ENCODE measurements at places on chromosomes 16 and 17.

- no peak for DNase-seq
Observed at GRCh38 chr17:74512624-74513091, 18.6 kb downstream of the CD300LB start.

DNA sequence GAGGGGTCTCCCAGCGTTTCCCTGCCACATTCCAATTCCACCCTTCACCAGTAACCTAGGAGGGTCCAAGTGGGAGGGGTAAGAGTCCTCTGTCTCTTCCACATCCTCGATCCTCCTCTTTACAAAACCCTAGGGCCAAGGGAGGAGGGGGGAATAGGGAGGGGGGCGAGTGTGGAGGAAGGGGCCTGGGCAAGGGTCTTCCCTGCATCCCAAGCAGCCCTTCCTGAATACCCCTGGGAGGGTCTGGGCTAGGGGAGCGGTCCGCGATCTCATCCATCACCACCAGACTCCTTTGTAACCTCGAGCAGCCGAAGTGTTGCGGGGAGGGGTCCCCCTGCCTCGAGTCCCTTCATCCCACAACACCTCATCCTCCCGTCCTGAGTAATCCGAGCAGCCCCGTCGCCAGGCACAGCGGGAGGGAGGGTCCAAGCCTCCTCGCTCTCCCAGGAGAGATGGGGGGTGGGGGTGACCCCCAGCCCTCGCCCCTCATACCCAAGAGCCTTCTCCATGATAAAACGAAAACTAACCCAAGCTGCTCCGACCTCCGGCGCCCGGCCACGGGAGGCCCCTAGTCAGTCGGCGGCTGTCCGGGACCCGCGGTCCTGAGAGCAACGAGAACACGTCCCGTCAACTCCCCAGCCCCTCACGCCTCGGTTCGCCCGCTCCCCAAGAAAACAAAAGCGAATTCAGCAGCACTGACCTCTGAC lies 502 bp downstream of the SMPD3 start:
- no peak for DNase-seq

DNA sequence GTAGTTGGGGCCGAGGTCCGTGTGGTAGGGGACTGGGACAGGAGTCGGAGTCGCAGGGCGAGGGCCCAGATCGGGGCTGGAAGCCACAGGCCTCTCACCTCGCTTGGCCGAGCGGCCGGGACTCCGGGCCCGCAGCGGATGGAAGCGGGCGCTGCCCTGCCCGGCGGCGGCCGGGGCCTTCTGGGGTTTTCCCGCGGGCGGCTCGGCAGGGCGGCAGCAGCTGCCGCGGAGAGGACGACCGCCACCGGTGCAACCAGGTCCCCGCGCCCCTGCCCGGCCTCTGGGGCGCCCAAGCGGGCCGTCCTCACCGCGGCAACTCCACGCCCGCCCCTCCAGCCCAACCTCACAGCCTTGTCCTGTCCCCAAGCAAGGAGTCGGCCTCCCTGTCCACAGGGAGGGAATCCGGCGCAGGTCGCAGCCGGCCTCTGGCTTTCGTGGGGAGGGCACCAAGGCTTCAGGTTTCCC lies 15.6 kb upstream of the UTP6 start:
- DNase-seq, result no peak

GRCh38 chr17:57035971-57036481 lies 49.0 kb upstream of the AKAP1 start:
- DNase-seq, result no peak

DNA sequence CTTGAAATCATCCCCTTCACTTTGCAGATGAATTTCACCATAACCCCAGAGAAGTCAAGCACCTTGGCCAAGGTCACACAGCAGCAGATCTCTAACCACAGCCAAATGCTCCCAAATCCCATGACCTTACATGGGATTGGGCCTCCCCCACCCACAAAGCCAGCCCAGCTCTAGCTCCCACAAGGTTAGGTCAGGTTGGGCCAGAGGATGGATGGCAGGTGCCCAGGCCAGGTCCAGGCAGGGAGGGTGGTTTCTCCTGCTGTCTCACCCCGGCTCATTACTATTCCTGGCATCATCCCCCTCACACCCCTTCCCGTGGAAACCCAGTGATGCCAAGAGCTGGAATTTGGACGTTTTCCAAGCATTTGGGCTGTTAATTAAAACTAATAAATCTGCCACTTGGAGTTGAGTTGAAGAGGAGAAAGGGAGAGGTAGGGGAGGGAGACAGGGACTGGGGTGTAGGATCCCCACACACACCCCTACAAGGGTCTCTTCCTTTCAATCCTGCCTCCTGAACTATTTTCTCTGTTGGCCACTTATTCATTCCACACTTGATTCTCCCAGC lies 181.6 kb downstream of the TMEM132E start:
- DNase-seq, result no peak

- DNase-seq, result no peak
Observed at GRCh38 chr17:39745335-39746144, 7.8 kb downstream of the GRB7 start.

- DNase-seq, result no peak
Observed at GRCh38 chr16:70526403-70526802, 2.8 kb downstream of the SF3B3 start.

DNA sequence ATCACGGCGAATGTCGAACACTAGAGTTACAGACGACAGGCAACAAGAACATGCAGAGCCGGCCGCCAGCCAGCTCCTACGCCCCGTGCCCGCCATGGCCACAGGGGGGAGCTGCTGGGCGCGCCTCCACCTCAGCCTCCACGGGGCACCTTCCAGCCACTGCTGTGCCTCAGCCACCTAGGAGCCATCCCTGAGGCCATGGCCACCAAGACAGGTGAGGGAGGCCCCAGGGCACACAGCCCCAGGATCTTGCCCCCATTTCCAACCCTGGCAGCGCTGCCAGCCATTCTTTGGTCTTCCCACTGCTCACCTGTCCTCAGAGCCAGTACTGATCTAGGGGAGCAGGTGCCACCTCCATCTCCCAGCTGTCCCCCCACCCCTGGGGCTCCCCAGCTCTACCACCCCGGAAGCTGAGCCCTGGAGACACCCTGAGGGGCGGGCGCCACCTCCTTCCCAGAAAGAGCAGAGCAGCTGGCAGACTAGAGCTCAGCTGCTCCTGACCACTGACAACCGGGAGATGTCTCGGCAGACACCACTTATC lies 11.8 kb downstream of the GNPTG start:
- DNase-seq, result no peak

DNA sequence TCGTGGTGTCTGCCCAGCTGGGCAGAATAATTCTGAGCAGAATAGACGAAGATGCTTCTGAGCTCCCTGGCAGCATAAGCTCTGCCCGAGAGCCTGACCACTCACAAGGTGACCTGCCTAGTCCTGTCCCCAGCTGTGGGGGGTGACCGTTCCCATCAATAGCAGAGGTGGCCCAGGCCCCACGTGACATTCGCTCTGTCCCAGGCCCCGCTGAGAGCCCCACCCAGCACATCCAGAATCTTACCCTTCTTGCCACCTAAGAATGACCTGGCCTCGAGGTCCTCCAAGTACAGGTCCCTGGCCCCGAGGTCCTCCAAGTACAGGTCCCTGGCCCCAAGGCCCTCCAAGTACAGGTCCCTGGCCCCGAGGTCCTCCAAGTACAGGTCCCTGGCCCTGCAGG lies 695 bp upstream of the TMEM204 start:
- DNase-seq, result no peak

DNA sequence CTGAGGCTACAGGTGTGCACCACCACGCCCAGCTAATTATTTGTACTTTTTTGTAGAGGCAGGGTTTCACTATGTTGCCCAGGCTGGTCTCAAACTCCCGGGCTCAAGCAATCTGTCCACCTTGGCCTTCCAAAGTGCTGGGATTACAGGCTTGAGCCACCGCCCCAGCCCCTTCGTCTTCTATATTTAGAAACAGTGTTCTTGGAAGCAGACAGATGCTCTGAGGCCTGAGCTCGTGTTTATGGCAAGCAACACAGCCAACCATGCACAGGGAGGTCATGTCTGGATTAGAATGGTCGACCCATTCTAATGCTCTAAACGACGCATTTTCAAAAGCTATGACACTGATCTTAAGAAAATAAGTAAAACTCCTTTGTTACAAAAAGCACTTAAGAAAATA lies 16.6 kb downstream of the TMEM204 start:
- DNase-seq, result no peak

GRCh38 chr17:68878226-68878885 lies 76.8 kb downstream of the ABCA8 start:
- DNase-seq, result no peak

DNA sequence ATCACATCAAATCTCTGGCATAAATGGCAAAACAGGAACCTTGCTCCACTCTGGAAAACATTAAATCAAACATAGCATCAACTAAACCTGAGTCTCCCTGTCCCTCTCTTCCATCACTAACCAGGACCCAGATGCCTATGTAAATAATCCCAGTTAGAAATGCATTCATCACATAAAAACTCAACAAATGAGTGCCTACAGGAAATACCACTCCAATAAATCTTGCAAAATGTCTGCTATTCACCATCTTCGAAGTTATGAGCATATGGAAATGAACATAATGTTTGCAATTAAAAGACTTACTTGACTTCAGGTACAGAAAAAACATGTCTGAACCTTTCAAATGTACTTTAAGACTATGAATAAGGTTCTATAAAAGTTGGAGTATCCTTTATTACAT lies 425.0 kb downstream of the CDH11 start:
- no peak for DNase-seq

DNA sequence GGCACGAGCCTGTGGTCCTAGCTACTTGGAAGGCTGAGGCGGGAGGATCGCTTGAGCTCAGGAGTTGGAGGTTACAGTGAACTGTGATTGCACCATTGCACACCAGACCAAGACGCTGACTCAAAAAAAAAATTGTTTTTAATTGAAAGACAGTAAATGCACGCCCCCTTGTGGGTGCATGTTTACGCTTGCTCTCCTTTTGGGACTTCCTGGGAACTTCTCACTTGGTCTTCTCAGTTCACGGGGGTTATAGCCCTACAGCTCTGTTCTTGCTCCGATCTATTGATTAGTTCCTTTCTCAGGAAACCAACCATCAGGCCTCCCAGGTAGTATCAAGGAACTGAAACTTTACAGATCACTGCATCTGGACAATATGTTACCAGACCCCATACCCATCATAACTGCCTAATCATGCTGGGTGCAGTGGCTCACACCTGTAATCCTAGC lies 14.2 kb upstream of the RIPOR1 start:
- peak; percentile 60 for DNase-seq

DNA sequence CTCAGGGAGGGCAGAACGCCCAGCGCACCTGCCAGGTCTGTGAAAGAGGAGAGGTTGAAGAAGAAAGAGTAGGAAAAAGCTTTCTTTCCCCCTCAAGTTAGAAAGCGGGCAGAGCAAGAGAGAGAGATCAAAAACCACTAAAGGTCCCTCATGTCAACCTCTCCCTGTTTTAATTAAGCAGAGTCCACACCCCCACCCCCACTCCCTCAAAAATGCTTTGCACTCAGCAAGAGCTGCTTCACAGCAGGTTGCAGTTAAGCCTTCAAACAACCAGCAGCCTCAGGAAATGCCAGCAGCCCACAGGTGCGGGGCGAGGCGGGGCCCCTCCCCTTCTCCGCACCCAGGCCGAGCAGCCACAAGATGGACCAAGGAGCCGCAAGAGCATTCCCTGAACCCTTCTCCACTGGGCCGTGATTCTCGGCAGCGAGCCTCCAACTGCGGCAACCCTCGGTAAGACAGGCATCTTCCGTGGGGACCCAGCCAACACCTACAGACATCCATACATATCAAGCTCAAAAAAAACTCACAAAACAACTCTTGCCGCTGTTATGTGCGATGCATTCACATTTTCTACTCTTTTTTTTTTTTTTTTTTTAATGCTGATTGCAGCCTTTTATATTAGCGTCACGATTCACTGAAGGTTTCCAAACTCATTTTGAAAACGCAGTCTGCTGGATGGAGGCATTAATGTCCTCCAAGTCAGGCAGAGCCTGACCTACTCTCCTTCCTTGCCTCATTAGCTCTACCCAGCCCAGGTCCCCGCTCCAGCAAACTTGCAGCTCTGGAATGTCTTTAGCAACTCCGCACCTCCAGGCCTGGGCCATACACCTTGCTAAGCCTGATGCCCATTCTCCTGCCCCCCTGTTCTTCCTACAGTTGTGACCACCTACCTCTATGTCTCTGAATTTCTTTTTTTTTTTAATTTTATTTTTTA lies 66.1 kb downstream of the AXIN2 start:
- DNase-seq, result no peak

GRCh38 chr16:31365131-31365865 lies 10.3 kb downstream of the ITGAX start:
- no peak for DNase-seq

- no peak for DNase-seq
Observed at GRCh38 chr16:87575027-87575804, 27.1 kb upstream of the JPH3 start.

- peak; percentile 83 for DNase-seq
Observed at GRCh38 chr16:59060207-59060606, 326.1 kb upstream of the GOT2 start.

- no peak for DNase-seq
Observed at GRCh38 chr17:82627405-82627804, 20.8 kb downstream of the WDR45B start.

GRCh38 chr17:39666601-39667261 lies 1.5 kb upstream of the PNMT start:
- DNase-seq, result no peak

DNA sequence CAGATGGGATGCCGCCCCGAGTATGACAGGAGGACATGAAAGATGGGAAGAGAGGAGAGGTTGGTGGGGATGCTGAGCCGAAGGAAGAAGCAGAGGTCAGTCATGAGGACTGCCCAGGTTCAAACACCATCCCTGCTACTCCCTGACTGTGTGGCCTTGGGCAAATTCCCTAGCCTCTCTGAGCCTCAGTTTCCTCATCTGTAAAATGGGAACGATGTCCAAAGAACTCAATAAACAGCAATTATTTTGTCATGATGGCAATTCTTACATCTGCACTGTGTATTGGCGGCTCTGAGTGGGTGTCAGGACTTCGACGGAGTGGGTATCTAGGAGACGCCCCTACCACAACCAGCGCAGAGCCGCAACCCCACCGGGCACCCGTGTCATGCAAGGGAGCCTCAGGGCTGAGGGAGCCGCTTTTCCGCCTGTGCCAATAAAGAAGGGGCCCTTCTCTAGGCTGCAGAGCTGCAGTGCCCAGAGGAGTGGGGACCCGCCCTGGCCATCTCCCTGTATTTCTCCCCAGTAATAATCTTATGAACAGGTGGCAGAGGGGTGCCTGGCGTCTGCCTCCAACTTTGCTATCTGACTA lies 173.2 kb downstream of the ZNF423 start:
- no peak for DNase-seq

DNA sequence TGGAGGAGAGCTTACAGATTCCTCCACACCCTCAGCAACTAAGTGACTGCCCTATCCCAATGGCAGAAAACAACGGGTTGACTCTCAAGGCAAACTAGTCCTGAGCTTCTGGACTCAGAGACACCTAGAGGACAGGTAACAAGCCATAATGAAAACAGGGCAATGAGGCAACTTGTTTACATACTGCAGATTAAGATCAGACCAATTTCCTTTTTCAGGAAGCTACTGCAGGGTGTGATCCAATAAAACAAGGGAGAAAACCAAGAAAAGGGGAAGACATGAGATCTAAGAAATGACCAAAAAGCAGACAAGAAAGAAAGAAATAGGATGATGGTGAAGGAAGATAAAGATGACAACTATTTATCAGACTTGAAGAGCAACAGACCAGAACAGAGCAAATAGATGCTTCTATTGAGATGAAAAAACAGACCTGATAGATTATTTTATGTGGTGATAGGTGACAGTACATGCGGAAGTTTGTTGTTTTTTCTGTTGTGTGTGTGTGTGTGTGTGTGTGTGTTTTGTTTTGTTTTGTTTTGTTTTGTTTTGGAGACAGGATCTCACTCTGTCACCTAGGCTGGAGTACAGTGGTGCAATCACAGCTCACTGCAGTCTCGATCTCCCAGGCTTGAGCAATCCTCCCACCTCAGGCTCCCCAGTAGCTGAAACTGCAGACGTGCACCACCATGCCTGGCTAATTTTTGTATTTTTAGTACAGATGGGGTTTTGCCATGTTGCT lies 120.7 kb downstream of the GAS7 start:
- no peak for DNase-seq

Measured in fibroblast of skin of left quadriceps (primary cell).